Muscle of leg (tissue), 16 donors: ENCODE measurements at places on chromosomes 2 and 18. TPM values are rescaled to one million over a fixed set of nuclear protein-coding genes. Genes with fewer than 3 reads are reported as not detected.
A peak's percentile ranks its signal among the peaks of the same experiment; 100 is the strongest.

DNA sequence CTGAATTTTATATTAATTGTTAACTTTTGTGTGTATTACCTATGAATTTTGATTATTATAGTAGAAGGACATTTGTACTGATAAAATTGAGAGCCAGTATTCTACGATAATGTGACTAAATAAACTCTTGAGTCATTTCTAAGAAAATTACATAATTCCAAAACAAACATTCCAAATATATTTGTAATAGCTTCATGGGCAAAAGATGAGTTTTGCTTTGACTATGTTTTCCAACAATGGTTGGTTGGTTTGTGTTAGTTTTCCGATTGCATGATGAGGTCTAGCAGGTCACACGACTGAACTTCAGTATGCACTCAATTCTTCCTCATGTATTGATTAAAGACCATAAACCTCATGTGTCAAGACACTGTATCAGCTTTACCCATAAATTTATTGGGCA lies 71.7 kb upstream of the WDR75 start:
- no peak for DNase-seq
- H3K36me3 ChIP-seq = no peaks in the 10 kb centered on the region
- no peak overlapping the region for H3K4me3 ChIP-seq
- H3K4me1 ChIP-seq = no peaks in the 10 kb centered on the region
- H3K27me3 ChIP-seq = no peaks in the 10 kb centered on the region

GRCh38 chr2:104944495-104944894 lies 90.6 kb downstream of the POU3F3 start:
- peaks cover 2% of the 10 kb centered on the region for H3K27me3 ChIP-seq
- no peaks in the 10 kb centered on the region for H3K4me1 ChIP-seq
- no peak overlapping the region for H3K27ac ChIP-seq
- no peaks in the 10 kb centered on the region for H3K36me3 ChIP-seq
- no peak overlapping the region for H3K4me3 ChIP-seq
- peak; percentile 30 for DNase-seq

DNA sequence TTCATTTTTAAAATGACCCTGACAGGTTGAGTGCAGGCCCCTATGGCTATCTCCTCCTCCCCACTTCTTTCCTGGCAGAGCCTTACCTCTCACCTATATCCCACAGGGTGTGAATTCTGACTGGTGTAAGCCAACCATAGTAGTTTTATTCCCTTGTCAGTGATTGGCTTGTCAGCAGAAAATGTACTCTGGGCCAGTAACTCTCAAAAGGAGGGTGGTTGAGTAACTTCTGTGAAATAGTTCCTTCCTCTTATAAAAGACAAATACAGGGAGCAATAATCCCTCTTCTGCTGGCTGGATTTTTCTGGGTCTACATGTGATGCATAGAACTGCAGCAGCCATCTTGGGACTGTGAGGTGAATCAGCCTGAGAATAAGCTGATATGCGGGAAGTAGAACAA lies 83.4 kb downstream of the RAPH1 start:
- H3K4me3 ChIP-seq = no peak overlapping the region
- no peaks in the 10 kb centered on the region for H3K27me3 ChIP-seq
- no peak overlapping the region for H3K27ac ChIP-seq
- DNase-seq = no peak

- H3K4me3 ChIP-seq = no peak overlapping the region
- no peaks in the 10 kb centered on the region for H3K36me3 ChIP-seq
- DNase-seq = no peak
- no peak overlapping the region for H3K27ac ChIP-seq
- peaks cover 3% of the 10 kb centered on the region for H3K4me1 ChIP-seq
These were observed 54.4 kb upstream of the CWC22 start for GRCh38 chr2:180061546-180061945.

DNA sequence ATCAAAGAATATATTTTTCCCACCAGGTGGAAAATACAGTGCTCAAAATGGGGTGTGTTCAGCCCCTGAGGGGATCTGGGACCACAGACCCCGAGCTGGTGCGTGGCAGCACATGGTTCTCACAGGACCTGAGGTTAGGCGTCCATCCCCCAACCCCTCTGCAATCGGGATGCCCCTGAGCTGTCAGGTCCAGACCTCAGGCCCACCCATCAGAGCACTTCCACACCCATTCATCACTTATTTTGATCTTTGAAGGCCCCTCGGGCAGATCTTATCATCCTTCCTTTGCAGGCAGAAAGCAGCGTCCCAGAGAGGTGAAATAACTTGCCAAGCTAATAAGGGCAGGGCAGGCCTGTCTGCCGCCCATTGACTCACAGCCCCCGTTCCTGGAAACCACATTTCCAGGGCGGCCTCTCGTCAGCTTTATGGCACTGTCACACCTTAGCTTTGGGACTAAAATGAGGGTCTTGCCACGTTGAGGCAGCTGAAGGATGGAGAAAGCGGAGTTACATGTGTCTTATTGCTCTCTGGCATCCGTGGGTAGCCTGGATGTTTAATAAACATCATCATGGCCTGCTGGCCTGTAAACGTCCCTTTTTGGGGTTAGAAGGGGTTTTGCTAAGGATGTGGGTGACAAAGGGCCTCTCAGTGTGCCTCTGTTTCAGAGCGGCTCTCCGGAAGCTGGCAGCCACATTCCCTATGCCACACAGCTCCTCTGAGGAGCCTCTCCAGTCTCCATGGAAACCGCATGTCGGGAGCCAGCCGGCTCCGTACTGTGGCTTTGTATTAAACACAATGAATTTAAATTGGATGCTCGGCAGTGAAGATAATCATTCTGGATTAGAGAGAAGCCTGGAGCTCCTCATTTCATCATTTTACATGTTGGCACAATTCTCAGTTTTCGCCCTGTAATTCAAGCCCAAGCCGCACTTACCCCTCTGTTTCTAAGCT lies 58.3 kb upstream of the MAPRE3 start:
- peak; percentile 33 for DNase-seq
- H3K27me3 ChIP-seq = peaks cover 21% of the 10 kb centered on the region
- H3K27ac ChIP-seq = no peak overlapping the region
- H3K36me3 ChIP-seq = no peaks in the 10 kb centered on the region

GRCh38 chr2:236334122-236334876 lies 70.1 kb upstream of the ASB18 start:
- H3K4me1 ChIP-seq = peaks cover 11% of the 10 kb centered on the region
- H3K27ac ChIP-seq = no peak overlapping the region
- no peaks in the 10 kb centered on the region for H3K36me3 ChIP-seq
- DNase-seq = peak; percentile 84
- H3K27me3 ChIP-seq = no peaks in the 10 kb centered on the region

DNA sequence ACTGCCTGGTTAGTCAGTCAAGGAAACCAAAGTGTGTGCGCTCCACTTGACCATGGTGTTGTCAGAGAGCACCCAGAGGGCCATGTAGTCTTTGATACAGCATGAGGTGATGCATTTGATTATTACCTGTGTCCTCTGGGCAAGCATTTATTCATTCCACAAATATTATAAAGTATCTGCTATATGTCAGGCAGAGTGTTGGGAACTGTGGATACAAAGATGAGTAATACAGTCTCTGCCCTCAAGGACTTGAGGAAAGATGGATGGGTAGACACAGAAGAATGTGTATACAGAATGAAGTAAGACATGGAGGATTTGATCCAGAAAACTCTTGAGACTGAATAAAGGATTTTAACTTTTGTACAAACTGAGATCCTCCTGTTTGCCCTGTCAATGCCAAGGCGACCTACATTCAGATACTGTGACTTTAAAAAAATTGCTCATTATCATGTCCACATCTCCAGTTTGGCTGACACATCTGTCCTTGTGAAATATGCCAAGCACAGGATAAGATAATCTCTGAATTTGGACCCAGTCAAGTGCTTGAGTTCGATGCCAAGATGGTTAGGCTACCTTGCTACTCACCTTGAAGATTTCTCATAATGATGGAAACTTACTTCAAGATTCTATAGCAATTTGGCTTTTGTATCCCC lies 50.8 kb downstream of the ACYP2 start:
- H3K36me3 ChIP-seq = no peaks in the 10 kb centered on the region
- no peak for DNase-seq
- peaks cover 4% of the 10 kb centered on the region for H3K4me1 ChIP-seq
- H3K27me3 ChIP-seq = no peaks in the 10 kb centered on the region
- H3K27ac ChIP-seq = no peak overlapping the region

GRCh38 chr2:146931109-146931508 lies 913.7 kb upstream of the ACVR2A start:
- no peaks in the 10 kb centered on the region for H3K36me3 ChIP-seq
- H3K4me3 ChIP-seq = no peak overlapping the region
- no peaks in the 10 kb centered on the region for H3K27me3 ChIP-seq
- no peaks in the 10 kb centered on the region for H3K4me1 ChIP-seq
- no peak for DNase-seq
- no peak overlapping the region for H3K27ac ChIP-seq

DNA sequence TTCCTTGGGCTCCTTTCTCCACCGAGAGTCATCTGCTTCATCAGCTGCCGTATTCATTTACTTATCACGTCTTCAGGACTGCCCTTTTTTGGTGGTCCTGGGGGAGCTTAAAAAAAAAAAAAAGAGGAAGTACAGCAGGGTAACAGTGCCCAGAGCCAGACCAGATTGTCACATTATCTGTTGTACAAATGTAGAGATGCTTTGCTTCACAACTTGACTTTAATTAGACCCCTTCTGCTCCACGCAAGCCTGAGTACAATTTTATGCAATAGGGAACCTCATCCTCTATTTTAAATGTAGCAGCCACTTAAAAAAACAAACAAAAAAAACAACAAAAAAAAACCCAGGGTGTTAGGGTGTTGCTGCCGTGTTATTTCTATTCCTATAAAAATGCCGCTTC lies 128.3 kb downstream of the PRPF40A start:
- H3K4me1 ChIP-seq = peaks cover 9% of the 10 kb centered on the region
- no peak for DNase-seq
- H3K4me3 ChIP-seq = no peak overlapping the region
- H3K27me3 ChIP-seq = no peaks in the 10 kb centered on the region
- no peak overlapping the region for H3K27ac ChIP-seq

DNA sequence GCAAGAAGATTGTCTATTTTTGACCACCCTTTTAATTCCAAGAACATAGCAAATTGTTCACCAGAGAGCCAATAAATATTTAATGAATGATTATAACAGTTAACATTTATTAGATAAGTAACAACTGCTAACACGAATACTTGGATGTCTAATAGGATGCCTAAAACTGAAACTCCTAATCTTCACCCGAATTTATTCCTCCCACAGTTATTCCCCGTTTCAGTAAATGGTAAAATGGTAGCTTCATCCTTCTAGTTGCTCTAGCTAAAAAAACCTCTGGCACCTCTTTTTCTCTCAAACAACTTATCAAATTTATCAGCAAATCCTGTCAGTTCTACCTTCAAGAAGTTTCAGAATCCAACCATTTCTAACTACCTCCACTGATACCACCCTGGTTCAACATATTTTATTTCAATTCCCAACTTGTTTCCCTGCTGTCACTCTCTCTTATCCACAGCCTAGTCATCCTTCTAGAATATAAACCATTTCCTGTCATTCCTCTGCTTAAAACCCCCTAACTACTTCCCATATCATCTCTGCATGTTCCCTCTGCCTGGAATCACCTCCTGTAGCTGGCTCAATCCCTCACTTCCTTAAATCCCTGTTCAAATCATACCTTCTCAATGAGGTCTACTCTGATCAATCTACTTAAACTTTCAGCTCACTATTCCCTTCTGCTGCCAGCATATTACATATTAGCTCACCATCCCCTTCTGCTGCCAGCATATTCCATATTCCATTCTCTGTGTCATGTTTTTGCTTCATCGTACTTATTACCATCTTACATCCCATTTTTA lies 93.8 kb downstream of the ROCK2 start:
- H3K27me3 ChIP-seq = no peaks in the 10 kb centered on the region
- H3K36me3 ChIP-seq = no peaks in the 10 kb centered on the region
- no peaks in the 10 kb centered on the region for H3K4me1 ChIP-seq

- no peak overlapping the region for H3K4me3 ChIP-seq
- H3K27ac ChIP-seq = no peak overlapping the region
- DNase-seq = no peak
- H3K4me1 ChIP-seq = no peaks in the 10 kb centered on the region
- H3K36me3 ChIP-seq = no peaks in the 10 kb centered on the region
These were observed 119.0 kb downstream of the KIAA1328 start for GRCh38 chr18:36947820-36948348.

- peaks cover 17% of the 10 kb centered on the region for H3K4me1 ChIP-seq
- peaks cover 2% of the 10 kb centered on the region for H3K36me3 ChIP-seq
- peak; percentile 62 for DNase-seq
- no peaks in the 10 kb centered on the region for H3K27me3 ChIP-seq
- H3K27ac ChIP-seq = peak overlapping the region; percentile 45
These were observed 787 bp downstream of the SOCS6 start for GRCh38 chr18:70289351-70290312.

GRCh38 chr18:73408469-73408868 lies 540.7 kb upstream of the NETO1 start:
- no peaks in the 10 kb centered on the region for H3K36me3 ChIP-seq
- no peaks in the 10 kb centered on the region for H3K27me3 ChIP-seq
- H3K4me3 ChIP-seq = no peak overlapping the region
- H3K4me1 ChIP-seq = peaks cover 2% of the 10 kb centered on the region
- peak; percentile 4 for DNase-seq

GRCh38 chr2:77807531-77808215 lies 285.5 kb upstream of the LRRTM4 start:
- no peaks in the 10 kb centered on the region for H3K4me1 ChIP-seq
- DNase-seq = no peak
- H3K27ac ChIP-seq = no peak overlapping the region
- no peaks in the 10 kb centered on the region for H3K27me3 ChIP-seq
- no peaks in the 10 kb centered on the region for H3K36me3 ChIP-seq
- H3K4me3 ChIP-seq = no peak overlapping the region

DNA sequence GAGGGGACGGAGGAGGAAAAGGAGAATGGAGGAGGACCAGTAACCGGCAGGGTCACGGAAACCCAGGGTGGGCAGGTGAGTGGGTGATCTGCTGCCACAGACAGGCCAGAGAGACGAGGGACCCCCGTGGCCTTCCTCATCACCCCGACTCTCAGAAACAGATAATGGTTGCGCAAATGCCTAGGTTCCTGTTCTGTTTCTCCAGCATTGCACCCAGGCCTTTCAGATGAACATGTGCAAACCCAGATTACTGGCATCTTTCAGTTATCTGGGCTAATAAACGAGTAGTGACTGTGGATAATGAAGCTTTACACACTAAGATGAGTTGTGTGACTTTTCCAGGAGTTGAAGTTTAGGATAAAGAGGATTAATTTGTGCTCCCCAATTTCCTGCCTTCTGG lies 46.5 kb downstream of the TET3 start:
- H3K27ac ChIP-seq = no peak overlapping the region
- DNase-seq = no peak
- H3K27me3 ChIP-seq = no peaks in the 10 kb centered on the region
- H3K4me1 ChIP-seq = peaks cover 23% of the 10 kb centered on the region
- no peak overlapping the region for H3K4me3 ChIP-seq

MATN3 gene
- total RNA-seq = 0.31 TPM

FLACC1 gene
- 2.3 TPM for total RNA-seq

PIEZO2 gene
- 47.2 TPM for total RNA-seq

HAT1 gene
- 28.3 TPM for total RNA-seq

RGPD3 gene
- total RNA-seq = 0.44 TPM

TRIM43 gene
- not detected for total RNA-seq
